Bone marrow (tissue), 2 donors: ENCODE measurements at places on chromosomes 1 and 21.

DNA sequence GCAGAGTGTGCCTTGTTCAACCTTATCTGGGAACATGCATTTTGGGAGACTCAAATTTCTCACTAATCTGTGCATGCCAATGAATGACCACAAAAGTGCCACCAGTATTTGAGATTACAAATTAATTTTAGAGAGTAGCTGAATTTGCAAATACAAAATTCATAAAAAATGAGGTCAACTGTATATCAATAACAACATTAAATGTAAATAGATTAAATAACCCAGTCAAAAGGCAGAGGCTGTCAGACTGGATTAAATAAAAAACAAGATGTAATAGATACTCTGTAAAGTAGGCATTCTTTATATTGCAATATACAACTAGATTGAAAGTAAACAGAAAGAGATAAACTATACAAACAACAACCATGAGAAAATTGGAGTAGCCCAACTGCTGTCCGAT, 5.5 kb upstream of the KRTAP10-3 start:
- DNase-seq = no peak

- DNase-seq = no peak
Measured at GRCh38 chr1:9371391-9371935, 78.8 kb downstream of the SPSB1 start.

DNA sequence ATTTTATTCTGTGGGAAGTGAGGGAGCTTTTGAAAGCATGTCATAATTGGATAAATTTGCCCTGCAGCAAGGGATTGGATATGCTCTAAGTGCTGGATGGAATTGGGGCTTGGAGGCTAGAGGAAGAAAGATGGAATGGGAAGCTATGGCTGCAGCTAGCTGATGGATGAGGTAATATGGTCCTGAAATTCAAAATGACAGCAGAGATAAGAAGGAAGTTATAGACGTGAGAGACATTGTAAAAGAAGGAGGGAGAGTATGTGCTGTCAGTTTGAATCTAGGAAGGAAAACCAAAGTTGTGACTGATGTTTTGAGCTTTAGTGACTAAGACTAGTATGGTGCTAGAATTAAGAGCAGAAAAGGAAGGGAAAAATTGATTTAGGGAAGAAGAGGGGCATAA, 299.9 kb upstream of the SPAG17 start:
- DNase-seq = no peak

- DNase-seq = no peak
Measured at GRCh38 chr21:33914188-33914587, 1.4 kb downstream of the ATP5PO start.

GRCh38 chr21:35529171-35529863, 480.2 kb upstream of the RUNX1 start:
- DNase-seq = peak; percentile 43

GRCh38 chr1:172425339-172425738, 4.9 kb downstream of the C1orf105 start:
- no peak for DNase-seq

DNA sequence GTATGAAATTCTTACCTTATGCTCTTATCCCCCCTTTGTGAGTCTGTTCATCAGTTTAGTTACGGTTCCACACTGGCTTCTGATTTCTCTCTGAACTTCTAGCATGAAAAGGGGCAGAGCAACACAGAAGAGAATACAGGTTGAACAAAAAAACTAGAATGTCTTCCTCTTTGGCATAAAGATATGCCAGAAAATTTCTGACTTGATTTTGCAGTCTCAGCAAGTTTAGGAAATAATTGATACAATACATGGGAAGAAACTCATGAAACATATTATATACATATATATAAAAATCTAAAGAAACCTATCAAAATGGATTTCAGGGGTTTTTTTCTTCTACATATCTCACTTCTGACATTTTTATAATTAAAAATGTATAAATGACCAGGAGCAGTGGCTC, 27.0 kb downstream of the SH3GLB1 start:
- no peak for DNase-seq

DNA sequence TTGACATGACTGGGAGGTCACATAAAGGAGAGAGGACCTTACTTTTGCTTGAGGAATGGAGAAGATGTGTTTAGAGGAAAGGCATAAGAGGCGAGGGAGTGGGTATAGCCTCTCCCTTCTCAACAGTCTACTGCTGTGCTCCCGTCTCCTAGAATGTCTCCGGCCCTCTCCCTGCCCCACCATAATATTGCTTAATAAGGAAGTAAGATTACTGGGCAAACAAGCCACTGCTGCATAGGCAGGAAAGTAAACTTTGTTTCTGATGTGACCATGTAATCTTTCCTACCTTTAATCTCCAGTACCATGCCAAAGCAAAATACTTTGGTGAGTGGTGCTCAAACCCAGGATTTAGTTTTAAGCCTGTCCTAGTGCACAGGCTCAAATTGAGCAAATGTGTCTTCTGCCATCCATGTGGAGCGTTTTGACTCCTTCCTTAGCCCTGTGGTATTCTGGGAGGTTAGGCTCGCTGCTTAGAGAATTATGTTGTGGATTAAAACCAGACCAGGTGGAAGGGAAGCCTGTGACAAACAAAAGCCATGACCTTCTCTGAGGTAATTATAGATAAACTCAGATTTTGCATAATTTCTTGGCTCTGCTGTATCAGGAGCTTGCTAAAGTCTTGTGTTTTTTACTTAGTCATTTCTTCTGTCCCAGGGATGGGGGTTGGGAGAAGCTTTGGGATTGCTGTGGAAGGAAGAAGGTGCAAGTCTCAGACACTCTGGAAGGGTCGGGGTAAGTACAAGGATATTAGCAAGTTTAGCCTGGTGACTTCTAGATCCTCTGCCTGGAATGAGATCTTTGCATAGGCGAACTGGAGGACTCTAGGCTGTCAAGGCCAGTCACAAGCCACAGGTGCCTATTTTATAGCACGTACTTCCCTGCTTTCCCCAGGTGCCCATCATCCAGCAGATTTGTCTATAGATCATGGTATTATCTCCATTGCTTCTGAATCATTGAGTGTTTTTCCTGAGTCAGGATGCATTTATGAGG, 34.5 kb upstream of the DIPK1A start:
- DNase-seq = no peak

DNA sequence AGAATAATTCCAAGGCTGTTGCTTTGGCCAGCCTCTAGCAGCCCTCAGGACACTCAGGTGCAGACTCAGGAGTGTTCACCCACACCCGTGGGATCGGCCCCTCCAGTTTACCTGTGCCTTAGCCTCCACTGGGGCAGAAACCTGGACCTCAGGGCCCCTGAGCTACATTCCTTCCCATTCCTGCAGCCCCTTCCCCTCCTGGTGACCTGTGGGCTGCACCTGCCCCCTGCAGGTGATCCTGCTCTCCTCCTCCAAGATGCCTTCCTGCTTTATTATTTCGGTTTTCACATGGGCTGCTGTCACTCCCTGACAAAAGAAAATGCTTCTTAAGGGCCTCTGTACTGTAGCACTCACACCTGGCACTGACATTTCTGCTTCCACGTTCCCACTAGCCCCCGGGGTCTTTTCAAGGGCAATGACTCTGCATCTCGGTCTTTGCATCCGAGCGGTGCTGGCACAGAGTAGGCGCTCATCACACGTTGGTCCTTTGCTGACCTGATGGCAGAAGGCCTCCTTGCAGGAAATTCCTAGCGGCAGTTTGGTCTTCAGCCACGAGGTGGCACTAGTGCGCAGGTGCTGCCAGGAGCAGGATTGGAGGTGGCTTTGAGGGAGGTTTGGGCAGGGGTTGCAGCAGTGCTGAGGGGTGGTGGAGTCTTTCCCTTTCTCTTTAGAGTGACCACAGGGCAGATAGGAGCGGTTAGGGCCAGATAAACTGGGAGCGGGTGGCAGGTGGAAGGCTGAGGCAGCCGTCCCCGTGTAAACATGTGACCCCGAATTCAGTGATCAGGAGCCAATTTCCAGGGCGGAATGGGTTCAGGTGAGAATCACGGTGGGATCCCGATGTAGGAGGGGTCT, 25.3 kb upstream of the ETV3 start:
- peak; percentile 57 for DNase-seq

- no peak for DNase-seq
Measured at GRCh38 chr1:151972542-151973248, 21.0 kb downstream of the S100A10 start.

- DNase-seq = no peak
Measured at GRCh38 chr1:30311749-30312148, 411.6 kb downstream of the MATN1 start.

- no peak for DNase-seq
Measured at GRCh38 chr1:55775007-55775406, 559.8 kb upstream of the USP24 start.

- no peak for DNase-seq
Measured at GRCh38 chr1:10722803-10723202, 73.6 kb downstream of the CASZ1 start.

DNA sequence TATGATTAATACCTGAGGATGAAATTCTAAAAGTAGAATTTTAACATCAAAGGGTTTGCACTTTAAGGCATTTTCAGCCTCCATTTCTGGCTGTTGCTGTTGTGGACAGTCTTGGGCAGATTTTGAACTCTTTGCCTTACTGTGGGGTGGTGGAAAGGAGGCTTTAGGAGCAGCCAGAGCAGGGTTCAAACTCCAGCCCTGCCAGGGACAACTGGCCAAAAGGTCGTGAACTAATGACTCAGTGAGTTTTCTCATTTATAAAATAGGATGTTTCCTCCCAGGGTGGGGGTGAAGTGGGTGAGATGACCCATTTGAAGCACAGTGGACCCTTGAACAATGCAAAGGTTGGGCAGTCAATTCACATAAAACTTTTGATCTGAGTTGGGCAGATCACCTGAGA, 36.7 kb downstream of the MAPKAPK2 start:
- no peak for DNase-seq

DNA sequence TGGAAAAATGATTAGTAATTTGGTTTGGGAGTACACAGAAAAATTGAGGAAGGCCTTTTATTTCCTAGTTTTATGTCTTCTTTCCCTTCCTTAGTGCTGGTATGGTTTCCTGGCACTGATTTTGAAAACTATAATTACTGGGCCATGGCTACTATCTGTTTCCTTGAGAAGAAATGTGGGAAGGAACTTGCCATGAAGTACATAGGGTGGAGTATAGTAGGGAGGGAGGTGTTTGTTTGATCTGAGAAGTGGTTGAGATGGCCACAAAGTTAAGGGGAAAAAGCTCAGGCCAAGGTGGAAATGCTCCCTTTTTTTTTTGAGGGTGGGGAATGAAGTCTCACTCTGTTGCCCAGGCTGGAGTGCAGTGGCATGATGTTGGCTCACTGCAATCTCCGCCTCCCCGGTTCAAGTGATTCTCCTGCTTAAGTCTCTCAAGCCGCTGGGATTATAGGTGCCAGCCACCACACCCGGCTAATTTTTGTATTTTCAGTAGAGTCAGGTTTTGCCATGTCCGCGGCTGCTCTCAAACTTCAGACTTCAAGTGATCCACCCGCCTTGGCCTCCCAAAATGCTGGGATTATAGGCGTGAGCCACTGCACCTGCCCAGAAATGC, 11.3 kb downstream of the HJV start:
- no peak for DNase-seq
